ENCODE measurements at places on chromosomes 12 and 14.

GRCh38 chr12:7376196-7376595 lies 67.8 kb downstream of the CD163L1 start:
- DNase-seq: no peak

DNA sequence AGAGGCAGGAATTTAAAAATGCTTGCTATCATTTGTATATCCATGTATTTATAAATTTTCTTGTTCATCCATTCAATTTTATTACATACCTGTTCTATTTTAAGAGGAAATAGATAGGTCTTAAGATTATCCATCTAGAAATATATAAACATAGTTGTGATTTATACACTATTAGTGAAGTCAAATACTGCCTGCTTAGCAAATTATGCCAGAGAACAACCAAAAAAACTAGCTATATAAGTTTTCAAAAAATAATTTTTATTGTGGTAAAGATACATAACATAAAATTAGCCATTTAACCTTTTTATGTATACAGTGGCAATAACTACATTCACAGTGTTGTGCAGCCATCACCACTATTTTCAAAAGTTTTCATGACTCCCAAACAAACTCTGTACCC lies 237.3 kb downstream of the NPAS3 start:
- no peak for DNase-seq

DNA sequence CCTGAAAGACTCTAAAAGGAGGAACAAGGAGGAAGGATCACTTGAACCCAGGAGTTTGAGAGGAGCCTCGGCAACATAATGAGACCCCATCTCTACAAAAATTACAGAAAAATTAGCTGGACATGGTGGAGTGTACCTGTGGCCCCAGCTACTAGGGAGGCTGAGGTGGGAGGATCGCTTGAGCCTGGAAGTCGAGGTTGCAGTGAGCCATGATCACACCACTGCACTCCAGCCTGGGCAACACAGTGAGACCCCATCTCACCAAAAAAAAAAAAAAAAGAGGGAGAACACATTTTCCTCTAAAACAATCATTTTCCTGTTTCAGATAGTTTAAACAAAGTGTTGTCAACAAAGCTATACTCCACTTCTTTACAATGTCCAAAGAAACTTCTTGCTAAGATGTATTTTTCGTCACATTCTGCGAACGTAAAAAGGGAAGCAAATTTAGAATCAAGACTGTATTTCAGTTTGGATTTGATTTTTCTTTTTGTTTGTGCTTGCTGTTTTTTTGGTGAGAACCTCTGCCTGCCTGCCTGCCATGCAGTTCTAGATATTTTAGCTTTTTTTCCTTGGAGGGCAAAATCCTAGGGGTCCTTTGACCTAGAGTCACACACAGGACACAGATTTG lies 5.1 kb downstream of the HCAR1 start:
- no peak for DNase-seq

- DNase-seq: no peak
Measured at GRCh38 chr12:105804591-105805265, 334.0 kb downstream of the NUAK1 start.

- no peak for DNase-seq
Measured at GRCh38 chr12:60391051-60391450, 795.2 kb downstream of the SLC16A7 start.

- DNase-seq: no peak
Measured at GRCh38 chr12:25764892-25765291, 193.6 kb upstream of the RASSF8 start.

- no peak for DNase-seq
Measured at GRCh38 chr12:14930299-14930698, 8.0 kb downstream of the ERP27 start.

- no peak for DNase-seq
Measured at GRCh38 chr12:88381466-88381865, 198.8 kb downstream of the KITLG start.

DNA sequence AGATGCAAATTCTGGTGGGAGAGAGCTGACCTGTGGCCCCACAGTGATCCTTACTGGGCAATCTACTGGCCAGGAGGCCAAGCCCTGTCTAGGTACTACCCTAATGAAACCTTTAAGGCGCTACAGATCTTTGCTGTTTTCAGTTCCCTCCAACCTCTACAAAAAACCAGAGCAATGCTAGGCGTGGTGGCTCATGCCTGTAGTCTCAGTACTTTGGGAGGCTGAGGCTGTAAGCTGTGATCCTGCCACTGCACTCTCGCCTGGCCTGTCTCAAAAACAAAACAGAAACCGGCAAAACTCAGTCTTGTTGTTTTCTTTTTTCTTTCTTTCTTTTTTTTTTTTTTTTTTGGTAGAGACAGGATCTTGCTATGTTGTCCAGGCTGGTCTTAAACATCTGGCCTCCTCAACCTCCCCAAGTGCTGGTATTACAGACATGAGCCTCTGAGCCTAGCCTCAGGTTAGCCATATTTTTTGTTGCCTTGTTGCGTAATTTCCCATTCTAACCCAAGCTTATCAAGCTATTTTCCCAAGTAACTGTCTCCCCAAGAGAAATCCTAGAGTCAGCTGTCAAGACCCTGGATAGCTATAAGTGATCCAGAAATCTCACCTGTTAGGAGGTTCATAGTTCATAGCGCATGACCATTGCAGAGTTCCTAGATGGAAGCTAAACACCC lies 2.8 kb downstream of the ETFBKMT start:
- DNase-seq: no peak

DNA sequence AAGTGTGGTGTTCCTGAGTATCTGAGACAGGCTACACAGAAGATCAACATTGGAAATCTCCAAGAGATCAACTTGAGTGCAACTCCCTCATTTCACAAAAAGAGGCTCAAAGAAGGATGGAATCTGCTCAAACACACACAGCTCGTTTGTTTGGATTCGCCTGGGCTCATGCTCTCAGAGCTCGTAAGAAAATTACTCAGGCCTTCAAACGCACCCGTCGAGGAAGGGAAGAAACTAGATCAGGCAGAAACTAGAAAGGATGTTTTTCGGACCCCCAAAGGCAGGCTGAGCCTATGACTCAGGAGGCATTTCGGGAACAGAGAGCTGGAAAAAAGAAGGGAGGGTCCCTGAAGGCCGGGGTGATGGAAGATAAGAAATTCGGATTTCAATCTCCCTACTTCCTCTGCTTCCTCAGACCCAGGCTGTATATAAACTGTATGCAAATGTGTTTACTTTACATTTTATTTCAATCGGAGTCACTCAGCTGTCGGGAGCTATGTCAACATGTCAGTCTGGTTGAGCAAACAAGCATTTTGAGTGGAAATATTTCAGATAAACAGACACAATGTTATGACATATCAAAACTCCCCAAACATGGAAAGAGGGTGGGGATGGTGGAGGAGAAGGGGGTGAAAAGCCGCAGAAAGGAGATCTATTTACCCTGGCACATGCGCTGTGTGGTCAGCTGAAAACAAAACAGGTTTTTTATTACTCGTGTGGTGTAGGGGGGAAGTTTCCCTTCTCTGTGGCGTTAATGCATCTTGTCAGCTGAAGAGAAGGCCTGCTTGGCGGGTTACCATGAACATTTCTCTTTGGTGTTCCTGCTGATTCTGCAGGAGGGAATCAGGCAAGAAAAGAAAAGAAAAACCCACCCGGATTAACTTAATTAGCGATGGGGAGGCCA lies 129.1 kb upstream of the TBX3 start:
- no peak for DNase-seq

GRCh38 chr12:72277415-72277814 lies 5.2 kb downstream of the TRHDE start:
- DNase-seq: no peak

DNA sequence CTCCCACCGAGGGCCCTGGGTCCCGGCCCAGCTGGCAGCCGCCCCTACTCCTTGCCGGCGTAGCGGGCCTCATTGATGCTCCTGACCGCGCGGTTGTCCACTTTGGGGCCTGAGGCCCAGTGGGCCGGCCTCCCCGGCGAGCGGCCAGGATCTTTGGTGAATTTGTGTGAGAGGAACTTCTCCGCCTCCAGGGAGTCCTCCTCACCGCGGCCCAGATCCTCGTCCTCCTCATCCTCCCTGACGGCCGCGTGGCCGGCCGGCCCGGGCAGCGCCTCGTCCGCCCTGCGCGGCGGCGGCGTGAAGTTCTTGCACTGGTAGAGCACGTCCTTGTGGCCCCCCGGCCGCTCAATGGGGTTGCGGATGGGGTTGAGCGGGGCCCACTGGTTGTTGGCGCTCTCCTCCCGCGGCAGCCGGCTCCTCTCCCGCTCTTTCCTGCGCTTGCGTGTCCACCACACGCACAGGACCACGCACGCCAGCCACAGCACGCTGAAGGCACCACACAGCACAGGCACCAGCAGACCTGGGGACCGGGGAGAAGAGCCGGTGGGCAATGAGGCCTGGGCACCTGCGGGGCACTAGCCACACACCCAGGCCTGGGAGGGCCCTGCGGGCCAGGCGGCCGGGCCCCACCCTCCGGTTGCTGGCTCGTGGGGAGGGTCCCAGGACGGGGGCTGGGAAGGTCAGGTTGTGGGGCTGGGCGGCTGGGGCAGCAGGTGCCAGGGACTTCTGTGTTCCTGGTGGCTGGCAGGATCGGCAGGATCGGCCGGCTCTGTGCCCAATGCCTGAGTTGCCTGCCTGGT lies 25.7 kb downstream of the JAG2 start:
- no peak for DNase-seq

DNA sequence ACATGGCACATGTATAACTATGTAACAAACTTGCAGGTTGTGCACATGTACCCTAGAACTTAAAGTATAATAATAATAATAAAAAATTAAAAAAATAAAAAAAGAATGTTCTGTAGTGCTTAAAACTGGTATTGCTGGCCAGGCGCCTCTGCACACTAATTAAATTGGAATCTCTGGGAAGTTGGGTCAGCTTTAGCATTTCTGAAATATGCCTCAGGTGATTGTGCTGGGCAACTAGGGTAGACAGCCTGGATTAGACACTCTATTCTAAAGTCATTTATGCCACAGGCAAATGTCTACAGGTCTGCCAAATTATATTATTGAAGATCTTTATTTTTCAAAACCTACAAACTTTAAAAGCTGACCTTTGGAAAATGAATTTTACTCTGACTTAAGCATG lies 55.3 kb downstream of the PPM1H start:
- DNase-seq: no peak

DNA sequence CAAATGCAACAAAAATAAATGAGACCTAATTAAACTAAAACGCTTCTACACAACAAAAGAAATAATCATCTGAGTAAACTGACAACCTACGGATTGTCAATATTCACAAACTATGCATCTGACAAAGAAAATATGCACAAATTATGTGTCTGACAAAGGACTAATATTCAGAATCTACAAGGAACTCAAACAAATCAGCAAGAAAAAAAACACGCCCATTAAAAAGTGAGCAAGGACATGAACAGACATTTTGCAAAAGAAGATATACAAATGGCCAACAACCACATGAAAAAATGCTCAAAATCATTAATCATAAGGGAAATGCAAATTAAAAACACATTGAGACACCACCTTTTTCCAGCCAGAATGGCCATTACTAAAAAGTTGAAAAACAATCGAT lies 37.0 kb downstream of the BLTP3B start:
- DNase-seq: no peak

DNA sequence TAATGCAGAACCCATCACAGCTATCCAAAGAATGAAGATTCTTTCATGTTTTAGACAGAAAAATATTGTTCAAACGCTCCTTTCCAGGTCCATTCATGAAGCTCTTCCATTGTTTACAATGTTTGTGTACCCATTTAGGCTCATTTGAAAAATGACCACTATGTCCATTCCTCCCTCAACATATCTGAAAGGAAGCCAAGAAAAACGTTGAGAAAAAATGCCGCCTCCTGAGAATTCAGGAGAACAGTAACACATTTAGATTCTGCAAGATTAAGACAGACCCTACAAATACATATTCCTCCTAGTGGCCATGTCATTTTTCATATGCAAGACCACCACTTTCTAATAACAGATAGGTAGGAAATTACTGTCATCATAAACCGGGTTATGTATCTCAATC lies 124.4 kb downstream of the SLC25A21 start:
- no peak for DNase-seq

GRCh38 chr12:111976291-111976690 lies 36.7 kb downstream of the TMEM116 start:
- no peak for DNase-seq

DNA sequence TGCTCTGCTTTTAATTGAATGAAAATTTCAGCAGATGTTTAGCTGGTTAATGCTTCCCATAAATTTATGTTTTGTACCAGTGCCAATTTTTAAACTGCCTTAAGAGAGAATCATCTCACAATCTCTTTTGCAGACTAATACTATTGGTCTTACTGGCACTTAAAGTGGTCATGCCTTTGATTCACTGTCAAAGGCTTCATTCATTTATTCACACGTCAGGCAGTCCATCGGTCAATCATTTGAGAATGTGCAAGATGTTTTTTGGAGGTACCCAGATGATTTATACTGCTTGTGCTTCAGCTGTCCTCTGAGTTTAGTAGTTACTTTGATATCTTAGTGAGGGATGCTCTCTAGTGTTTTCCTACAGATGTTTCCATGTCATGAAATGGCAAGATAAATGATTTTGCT lies 83.4 kb downstream of the NAV3 start:
- no peak for DNase-seq

- no peak for DNase-seq
Measured at GRCh38 chr12:26732005-26732908, 100.7 kb downstream of the ITPR2 start.

GRCh38 chr14:81206115-81206514 lies 14.6 kb downstream of the GTF2A1 start:
- DNase-seq: no peak

- DNase-seq: no peak
Measured at GRCh38 chr12:3770891-3771290, 18.0 kb upstream of the CRACR2A start.

Data from stimulated activated naive CD8-positive, alpha-beta T cell treated with anti-CD3 and anti-CD28 coated beads, Interleukin-15, Interleukin-2, amounts not matched to agents 100 U/mL and 50 U/mL, for 24 hours (primary cell).